ENCODE measurements at places on chromosomes 2 and 18. TPM values are rescaled to one million over a fixed set of nuclear protein-coding genes. Genes with fewer than 3 reads are reported as not detected.

The GBX2 gene
- 0.55 TPM for total RNA-seq

The POTEJ gene
- total RNA-seq: not detected

The ST8SIA5 gene
- not detected for total RNA-seq

The PSD4 gene
- total RNA-seq: 37.5 TPM

The UGT1A10 gene
- not detected for total RNA-seq

Measured in stomach (tissue), 19 donors.